Stimulated activated CD4-positive, alpha-beta T cell treated with anti-CD3 and anti-CD28 coated beads, TNF-alpha, amount 100 ng/mL, for 24 hours (primary cell): ENCODE measurements at places on chromosomes 3 and 15.

- no peak for DNase-seq
Measured at GRCh38 chr3:136209921-136210320, 13.8 kb upstream of the MSL2 start.

- DNase-seq: no peak
Measured at GRCh38 chr3:66492672-66493071, 8.2 kb downstream of the LRIG1 start.

DNA sequence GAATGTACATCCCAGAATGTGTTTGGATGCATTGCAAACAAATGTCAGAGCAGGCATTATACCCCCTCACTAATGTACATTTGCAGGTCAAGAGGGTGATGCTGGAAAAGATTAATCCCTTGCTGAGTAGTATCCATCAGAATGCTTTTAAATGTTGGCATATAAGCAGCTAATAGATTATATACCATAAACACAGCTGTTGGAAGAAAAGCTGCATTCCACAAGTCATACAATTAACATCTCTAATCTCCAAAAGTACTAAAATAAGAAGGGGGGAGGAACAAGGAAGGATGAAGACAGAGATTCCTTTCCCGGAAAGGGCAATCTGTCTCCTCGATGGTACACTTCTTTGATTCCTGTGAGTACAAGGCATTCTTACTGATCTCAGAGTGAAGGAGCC, 445.7 kb upstream of the CDIN1 start:
- no peak for DNase-seq

DNA sequence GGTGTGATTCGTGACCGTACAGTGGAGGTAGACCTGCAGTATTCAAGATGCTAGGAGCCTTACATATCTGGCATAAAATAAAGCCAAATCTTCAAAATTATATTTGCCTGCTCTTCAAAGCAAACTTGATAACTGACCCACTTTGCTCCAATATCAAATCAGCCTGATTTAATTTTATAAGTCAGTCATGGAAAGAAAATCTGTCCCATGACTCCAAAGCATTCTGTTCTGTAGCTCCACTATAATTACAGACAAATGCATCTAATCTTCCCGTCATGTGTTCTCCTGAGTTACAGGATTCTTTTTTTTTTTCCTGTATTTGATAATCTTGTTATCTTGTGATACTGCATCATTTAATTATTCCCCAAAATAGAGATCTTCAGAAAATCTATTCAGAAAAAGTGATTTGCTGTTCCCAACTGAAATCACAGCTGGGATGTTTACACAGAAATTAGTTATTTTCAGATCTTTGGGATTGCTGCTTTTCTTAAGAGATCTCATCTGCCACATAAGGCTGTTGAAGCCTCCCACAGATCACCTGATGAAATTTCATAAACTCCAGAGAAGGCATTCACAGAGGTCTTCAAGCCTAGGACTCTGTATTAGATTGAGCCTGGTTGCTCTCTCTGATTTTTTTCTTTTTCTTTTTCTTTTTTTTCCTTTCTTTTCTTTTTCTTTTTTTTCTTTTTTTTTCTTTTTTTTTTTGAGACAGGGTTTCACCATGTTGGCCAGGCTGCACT, 27.2 kb downstream of the TIMP4 start:
- DNase-seq: no peak

- no peak for DNase-seq
Measured at GRCh38 chr3:134155446-134155845, 95.2 kb downstream of the RYK start.

DNA sequence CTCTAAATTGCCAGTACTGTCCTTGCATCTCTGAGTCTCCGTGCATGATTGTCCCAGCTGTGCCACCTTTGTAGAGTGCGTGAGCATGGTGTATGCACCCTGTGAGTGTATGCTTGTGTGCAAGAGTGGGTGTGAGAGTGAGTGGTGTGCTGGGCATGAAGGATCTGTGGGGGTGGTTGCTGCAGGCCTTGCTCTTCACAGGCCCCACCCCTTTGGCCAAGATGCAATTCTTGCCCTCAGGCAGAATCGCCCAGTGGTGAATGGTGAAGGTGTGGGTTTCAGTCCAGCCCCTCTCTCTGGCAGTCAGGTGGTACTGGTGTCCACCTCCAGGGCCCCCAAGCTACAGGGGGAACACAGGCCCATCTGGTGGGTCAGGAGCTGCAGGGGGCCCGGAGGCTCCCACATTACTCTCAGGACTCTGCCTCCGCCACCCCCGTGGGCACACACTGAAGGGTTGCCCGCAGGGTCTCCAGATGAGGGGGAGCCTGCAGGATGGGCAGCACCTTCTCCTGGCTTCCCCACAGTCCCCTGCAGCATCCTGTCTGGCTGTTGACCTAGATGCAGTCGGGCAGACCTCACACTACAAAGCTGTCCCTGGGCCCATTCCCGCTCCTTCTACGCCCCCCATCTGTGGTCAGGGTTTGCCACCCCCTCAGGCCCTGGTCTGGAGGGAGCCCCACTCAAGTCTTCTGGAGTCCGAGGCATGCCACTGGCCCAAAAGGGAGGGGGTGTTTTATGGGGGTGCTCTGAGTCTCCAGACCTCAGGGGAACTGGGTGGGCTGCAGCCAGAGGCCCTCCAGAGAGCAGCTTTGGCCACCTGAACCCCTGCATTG, 8.3 kb upstream of the ROPN1B start:
- DNase-seq: no peak

GRCh38 chr3:153246806-153247205, 84.8 kb downstream of the RAP2B start:
- DNase-seq: no peak

DNA sequence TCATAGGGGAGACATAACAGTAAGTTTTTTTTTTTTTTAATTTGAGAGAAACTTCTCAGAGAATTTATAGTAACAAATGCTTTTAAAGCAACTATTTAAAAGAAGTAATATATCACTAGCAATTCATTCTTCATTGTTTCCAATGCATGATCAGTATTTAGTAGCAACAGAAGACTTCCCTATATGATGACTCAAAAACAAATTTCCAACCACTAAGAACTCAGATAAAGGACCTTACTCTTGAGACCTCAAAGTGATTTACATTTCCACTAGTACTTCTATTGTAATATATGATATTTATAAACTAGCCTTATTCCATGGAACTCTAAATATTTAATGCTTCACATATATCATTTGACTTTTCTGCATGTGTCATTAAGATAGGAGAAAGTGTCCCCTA, 356.3 kb downstream of the ZBTB20 start:
- DNase-seq: no peak
